ENCODE measurements at places on chromosomes 16 and 17.

DNA sequence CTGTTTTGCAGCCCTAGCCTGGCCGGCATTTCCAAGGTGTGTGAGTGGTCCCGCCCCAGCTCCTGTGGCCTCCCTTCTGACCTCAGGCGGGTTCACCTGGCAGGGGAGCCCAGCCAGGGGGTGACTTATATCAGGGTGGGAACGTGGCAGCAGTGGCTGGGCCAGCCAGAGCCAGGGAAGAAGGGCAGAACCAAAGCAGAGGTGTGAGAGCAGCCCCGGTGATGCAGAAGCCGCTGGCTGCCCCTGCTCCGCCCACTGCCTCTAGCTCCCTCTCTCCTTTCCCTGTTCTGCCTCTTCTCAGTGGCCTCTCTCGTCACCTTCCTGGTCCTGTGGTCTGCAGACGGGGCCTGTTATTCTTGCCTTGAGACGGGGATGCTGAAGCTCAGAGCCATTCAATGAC lies 12.1 kb downstream of the MGAT5B start:
- DNase-seq: no peak

GRCh38 chr17:9436630-9437029 lies 139.0 kb downstream of the STX8 start:
- DNase-seq: no peak

GRCh38 chr16:56282451-56282850 lies 91.2 kb downstream of the GNAO1 start:
- DNase-seq: no peak

- no peak for DNase-seq
These were observed 3.9 kb upstream of the CCDC57 start for GRCh38 chr17:82216301-82217119.

DNA sequence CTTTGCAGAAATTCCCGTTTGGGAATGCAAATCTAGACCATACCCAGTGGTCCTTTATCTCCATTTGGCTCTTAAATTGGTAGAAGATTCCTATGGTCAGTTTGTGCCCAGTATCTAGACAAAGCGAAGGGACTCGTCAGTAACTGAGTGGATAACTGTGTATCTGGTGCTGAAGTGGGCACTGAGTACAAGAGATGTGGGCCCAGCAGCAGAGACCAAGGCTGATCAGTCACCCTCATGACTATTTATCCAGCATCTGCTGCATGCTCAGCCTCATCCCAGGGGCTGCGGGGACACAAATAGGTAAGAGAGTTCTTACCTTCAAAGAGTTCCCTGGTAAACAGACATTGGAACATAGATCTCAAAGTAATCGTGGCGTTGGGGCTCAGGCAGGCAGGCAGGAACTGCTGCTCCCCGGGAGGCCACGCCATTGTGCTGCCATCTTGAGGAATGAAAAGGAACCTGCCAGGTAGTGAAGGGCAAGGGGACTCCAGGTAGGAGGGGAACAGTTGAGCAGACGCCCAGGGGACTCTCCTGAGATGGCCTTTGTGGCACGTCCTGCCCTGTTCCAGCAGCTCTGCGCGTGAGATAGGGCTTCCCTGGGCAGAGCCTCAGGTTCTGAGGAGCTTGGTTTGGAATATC lies 10.3 kb downstream of the NT5M start:
- peak; percentile 62 for DNase-seq

- no peak for DNase-seq
These were observed 29.0 kb downstream of the HEXIM2 start for GRCh38 chr17:45190503-45191255.

- no peak for DNase-seq
These were observed 104.7 kb upstream of the ADAMTS18 start for GRCh38 chr16:77539421-77540034.

GRCh38 chr16:4617880-4618279 lies 3.2 kb upstream of the UBALD1 start:
- DNase-seq: no peak

GRCh38 chr17:8447799-8448198 lies 12.1 kb downstream of the NDEL1 start:
- DNase-seq: no peak

- DNase-seq: peak; percentile 28
These were observed 48.4 kb downstream of the RNF157 start for GRCh38 chr17:76191896-76192295.

DNA sequence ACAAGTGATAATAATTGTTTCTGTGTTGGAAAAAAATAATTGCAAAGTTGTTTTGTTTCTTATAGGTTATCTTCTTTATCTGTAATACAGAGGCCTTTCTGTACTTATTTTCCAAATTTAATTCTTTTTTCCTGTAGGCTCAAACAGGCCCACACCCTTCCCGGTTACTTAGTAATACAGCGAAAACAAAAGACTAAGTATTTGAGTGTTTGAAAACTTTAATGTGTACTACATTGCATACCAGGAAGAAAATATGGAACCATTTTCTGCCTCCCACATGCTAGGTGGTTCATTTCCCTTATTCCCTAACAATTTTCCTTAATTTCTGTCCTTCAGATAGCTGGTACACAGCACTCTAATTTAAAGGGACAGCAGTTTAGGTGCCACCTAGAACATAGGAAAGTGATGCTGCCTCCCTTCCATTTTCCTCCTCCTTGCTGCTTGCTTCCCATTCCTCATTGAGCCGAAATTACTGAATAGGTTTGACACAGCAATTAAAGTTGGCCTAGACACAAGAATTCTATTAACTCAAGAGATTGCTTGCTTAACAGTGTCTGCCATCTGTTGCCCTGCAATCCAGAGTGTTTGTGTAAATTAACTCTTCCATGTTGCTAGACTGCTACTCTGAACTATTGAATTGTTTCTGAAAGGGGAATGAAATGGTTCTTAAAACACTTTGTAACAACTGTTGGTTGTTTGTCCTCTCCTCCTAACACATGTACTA lies 24.2 kb downstream of the CYB5B start:
- DNase-seq: no peak

DNA sequence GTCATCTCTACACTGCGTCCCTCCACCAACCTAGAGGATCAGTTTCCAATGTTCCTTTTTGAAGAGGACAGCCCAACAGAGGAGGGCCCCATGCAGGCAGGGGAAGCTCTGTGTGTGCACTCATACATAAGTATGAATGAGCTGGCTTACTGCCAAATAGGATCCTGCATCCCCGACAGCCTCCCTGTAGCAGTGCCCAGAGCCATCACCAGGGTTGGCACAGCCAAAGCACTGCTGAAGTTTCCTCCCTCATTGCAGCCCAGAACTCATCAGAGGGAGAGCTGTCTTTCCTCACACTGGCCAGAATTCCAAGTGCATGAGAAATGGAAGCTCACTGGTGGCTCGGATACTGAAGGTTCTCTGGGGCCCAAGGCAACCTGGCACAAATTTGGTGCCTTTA lies 114.4 kb downstream of the ASIC2 start:
- DNase-seq: no peak

DNA sequence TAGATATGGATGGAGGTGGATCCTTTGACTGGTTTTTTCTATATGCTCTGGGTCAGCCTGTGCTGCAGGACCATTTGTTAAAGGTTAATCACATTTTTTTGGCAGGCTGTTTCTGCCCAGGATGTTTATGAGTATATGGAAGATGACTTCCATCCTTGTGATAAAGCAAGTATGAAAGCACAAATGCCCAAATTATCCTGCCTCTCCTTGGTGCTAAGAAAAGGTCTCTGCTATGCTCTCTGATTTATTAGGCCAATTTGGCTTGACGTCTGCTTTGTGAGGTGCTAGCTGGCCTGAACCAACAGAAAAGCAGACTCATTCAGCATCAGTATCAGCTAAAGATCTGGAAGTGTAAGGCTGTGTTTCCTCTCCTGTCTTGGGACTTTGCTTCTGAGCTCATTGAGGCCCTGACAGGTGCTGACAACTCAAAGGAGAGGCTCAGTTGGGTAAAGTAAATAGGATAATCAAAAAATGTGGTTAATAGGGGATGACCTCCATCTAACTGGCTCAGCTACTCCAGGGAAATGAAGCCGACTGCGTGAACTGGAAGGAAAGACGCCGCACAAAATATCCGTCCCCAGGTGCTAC lies 15.2 kb downstream of the ANKRD40 start:
- no peak for DNase-seq

GRCh38 chr16:386641-387156 lies 4.9 kb upstream of the PGAP6 start:
- no peak for DNase-seq

- peak; percentile 10 for DNase-seq
These were observed 1.3 kb downstream of the GSPT1 start for GRCh38 chr16:11914210-11915113.

- DNase-seq: peak; percentile 91
These were observed at the start of gene MLST8 for GRCh38 chr16:2205104-2205966. MLST8 (plus strand) TSS chr16:2205454; CDS start chr16:2206086, 632 bp downstream.

GRCh38 chr16:59179446-59180082 lies 445.4 kb upstream of the GOT2 start:
- no peak for DNase-seq

GRCh38 chr17:63345611-63346010 lies 100.5 kb downstream of the CYB561 start:
- DNase-seq: no peak

DNA sequence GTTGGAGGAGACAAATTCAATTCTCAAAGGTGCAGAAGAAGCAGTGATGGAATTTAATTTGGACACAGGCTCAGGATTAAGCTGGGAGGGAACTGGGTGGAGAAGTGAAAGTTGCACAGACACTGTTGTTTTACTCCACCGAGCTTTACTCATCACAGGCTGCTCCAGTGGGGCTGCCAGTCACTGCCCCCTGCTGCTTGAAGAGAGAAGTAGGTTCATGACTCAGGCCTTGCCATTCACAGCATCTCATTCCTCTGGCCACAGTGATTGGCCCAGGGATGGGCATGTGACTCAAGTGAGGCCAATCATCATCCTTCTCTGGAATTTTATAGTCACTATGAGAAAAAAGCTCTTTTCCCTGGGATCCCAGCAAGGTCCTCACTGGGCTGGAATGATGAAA lies 11.8 kb downstream of the GNAO1 start:
- DNase-seq: peak; percentile 23

GRCh38 chr17:16477255-16477654 lies 14.7 kb downstream of the LRRC75A start:
- no peak for DNase-seq

DNA sequence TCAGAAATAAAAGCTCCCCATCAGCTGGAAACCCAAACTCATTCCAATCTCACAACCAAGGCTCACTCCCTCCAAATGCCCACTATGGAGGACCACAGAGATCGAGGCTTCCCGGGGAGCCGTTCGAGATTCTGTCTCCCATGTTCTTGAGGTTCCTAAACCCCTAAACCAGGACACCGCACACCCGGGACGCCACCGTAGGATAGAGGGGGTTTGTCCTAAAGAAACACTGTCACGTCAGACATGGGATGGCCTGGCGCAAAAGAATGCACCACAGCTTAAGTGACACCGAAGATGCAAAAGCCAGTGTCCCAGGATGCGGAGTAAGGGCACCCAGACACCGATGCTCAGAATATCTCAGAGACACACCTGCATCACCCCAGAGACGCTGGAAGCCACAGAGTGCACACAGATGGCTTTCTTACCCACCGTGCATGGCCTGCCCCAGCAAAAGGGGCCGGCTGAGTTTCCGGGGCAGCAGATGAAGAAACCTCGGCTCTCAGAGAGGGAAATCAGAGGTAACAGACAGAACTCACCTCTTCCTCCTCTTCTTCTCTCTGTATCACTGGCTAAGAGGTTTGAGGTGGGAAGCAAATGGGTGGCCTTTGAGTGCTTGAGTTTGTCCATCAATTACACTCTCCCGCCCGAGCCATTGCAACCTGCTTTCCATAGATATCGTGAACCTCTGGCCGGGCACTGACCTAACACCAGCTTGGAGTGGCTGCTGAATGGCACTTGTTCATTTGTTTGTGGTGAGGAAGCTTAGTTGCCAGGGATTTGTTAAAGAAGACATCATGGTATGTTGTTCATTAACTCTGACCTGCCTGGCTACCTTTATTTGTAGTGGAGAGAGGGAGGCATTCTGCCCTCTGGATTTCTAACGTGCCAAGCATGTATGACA lies 65.1 kb upstream of the TNRC6C start:
- no peak for DNase-seq

All from effector CD4-positive, alpha-beta T cell (primary cell).